ENCODE measurements at places on chromosomes 16 and 17.

DNA sequence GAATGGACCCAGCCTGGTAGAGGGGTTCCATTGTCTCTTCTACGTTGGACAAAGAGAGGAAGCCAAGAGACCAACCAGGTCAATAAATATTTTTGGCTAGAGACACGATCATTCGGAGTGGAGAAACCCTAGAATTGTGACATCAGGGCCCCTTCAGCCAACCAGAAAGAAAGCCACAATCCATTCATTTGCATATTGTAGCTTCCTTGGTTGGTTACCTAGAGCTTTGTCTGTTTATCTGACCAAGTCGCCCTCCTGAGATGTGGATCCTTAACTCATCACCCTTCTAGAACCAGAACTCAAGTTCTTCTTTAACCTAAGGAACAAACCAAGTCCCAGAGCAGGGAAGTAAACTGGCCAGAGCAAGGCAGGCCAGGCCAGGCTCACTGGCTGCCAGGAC lies at the start of gene CCDC182:
Gene CCDC182 (minus strand): TSS at position 58 of the 400 bp plus-strand sequence. CDS start 27 bp downstream, at position 31.
- DNase-seq, result no peak

- DNase-seq, result no peak
These were observed 17.5 kb downstream of the SLFN12L start for GRCh38 chr17:35519906-35520442.

DNA sequence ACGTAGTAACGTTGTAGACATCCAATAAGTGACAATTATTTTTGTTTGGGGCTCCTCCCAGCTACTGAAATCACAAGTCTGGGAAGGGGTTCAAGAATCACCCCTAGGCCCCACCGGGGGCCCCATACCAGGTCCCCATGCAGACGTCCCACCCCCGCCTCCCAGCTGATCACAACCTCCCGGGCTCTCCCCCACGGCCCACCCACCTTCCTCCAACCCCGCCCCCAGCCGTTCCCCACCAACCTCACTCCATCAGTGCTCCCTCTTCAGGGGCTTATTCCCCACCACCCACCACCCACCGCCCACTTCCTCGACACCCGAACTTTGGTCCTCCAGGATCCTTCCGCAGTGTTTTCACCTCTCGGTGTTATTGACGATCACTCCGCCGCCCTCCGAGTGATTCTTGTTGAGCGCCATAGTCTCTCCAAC lies 240 bp downstream of the WBP2 start:
- no peak for DNase-seq

- peak; percentile 95 for DNase-seq
These were observed 7.2 kb downstream of the SRCIN1 start for GRCh38 chr17:38598536-38598935.

- no peak for DNase-seq
These were observed 9.8 kb downstream of the ASPA start for GRCh38 chr17:3485481-3486068.

GRCh38 chr16:8718851-8719680 lies 44.6 kb downstream of the ABAT start:
- no peak for DNase-seq

GRCh38 chr17:80025796-80026195 lies 9.9 kb downstream of the TBC1D16 start:
- DNase-seq, result no peak

- no peak for DNase-seq
These were observed 9.4 kb downstream of the CRYBA1 start for GRCh38 chr17:29255926-29256522.

GRCh38 chr16:27346819-27347218 lies 33.0 kb downstream of the IL4R start:
- no peak for DNase-seq

DNA sequence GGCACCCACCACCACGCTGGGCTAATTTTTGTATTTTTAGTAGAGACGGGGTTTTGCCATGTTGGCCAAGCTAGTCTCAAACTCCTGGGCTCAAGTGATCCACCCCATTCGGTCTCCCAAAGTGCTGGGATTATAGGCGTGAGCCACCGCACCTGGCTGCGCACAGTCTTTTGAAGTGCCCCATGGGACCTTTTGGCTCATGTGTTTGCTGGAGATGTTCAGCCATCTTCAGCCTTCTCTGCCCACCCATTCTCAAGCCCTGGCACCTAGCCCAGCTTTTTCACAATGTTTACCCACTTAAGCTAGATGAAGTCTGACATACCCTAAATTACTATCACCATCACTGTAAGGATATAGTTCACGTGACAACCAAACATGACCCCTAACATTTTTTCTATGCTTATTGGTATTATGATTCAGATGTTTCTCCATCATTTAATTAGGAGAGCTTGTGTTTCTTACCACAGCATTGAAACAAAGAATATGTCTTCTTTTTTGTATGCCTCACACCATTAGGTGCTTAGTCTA lies 32.3 kb downstream of the PECAM1 start:
- peak; percentile 42 for DNase-seq

- DNase-seq, result no peak
These were observed 108.3 kb downstream of the RBFOX1 start for GRCh38 chr16:7440886-7441400.

DNA sequence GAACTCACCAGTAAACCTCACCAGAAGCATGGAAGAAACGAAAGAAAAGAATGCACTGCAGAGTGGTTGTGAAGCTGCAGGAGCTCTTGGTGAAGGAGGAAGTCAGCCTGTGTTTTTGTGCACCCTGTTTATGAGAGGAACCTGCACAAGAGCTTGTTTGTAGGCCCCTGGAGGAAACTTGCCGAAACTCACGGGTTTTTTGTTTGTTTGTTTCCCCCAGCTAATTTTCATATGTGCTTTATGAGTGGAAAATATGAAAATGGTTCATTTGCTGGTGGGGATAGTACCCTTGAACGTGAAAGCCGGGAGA lies 222.7 kb downstream of the C16orf95 start:
- no peak for DNase-seq

GRCh38 chr17:57040571-57040970 lies 44.5 kb upstream of the AKAP1 start:
- no peak for DNase-seq

- DNase-seq, result no peak
These were observed 19.3 kb upstream of the ASGR2 start for GRCh38 chr17:7133916-7134315.

- no peak for DNase-seq
These were observed 110.7 kb upstream of the SDK2 start for GRCh38 chr17:73754886-73755400.

DNA sequence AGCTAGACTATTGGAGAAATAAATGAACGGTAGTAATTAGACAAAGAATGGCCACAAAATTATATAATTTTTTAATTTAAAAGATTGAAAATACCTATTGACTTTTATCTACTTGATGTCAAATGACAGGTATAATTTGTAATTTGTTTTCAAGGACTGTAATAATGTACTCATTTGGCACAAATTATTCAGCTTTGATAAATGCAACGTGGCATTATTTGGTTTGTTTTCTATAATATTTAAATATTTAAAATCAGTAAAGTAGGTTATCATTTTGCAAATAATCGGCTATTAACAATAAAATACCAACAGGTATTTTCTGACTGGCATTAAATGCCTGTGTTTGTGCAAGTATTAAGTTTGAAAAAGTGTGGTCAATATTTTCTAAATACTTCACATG lies 60.6 kb downstream of the CDH11 start:
- DNase-seq, result no peak

DNA sequence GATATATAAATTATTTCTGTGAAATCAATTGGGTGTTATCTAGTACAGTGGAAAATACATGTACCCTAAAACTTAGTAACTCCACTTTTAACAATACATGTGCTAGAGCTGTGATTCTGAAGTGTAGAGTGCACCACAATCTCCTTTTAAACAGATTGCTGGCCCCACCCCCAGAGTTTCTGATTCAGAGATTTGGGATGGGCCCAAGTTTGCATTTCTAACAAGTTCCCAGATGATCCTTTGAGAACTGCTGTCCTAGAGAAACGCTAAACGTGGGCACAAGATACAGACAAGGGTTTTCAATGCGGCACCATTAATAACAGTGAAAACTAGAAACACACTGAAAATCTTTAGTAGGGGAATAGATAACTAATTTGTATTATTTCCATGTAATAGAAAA lies 49.2 kb downstream of the NXPH3 start:
- no peak for DNase-seq

DNA sequence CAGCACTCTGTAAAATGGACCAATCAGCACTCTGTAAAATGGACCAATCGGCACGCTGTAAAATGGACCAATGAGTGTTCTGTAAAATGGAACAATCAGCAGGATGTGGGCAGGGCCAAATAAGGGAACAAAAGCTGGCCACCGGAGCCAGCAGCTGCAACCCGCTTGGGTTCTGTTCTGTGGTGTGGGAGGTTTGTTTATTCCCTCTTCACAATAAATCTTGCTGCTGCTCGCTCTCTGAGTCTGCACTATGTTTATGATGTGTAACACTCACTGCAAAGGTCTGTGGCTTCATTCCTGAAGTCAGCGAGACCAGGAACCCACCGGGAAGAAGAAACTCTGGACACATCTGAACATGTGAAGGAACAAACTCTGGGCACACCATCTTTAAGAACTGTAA lies 20.5 kb downstream of the TMEM100 start:
- DNase-seq, result no peak

- DNase-seq, result no peak
These were observed 9.2 kb upstream of the PRR29 start for GRCh38 chr17:63988741-63989621.

DNA sequence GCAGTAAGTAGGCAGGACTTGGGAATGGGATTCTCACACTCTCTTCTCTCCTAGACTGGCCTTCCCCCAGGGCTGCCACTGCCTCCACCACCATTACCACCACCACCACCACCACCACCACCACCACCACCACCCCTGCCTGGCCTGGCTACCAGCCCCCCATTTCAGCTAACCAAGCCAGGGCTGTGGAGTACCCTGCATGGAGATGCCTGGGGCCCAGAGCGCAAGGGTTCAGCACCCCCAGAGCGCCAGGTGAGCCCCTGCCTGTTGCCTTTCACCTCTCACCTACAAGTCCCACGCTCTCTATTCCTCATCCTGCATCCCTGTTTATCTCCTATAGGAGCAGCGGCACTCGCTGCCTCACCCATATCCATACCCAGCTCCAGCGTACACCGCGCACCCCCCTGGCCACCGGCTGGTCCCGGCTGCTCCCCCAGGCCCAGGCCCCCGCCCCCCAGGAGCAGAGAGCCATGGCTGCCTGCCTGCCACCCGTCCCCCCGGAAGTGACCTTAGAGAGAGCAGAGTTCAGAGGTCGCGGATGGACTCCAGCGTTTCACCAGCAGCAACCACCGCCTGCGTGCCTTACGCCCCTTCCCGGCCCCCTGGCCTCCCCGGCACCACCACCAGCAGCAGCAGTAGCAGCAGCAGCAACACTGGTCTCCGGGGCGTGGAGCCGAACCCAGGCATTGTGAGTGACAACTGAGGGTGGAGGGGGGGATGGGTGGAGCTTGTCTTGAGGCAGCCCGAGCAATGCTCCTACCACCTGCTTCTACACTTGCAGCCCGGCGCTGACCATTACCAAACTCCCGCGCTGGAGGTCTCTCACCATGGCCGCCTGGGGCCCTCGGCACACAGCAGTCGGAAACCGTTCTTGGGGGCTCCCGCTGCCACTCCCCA lies 7.9 kb upstream of the TMEM88 start:
- no peak for DNase-seq

DNA sequence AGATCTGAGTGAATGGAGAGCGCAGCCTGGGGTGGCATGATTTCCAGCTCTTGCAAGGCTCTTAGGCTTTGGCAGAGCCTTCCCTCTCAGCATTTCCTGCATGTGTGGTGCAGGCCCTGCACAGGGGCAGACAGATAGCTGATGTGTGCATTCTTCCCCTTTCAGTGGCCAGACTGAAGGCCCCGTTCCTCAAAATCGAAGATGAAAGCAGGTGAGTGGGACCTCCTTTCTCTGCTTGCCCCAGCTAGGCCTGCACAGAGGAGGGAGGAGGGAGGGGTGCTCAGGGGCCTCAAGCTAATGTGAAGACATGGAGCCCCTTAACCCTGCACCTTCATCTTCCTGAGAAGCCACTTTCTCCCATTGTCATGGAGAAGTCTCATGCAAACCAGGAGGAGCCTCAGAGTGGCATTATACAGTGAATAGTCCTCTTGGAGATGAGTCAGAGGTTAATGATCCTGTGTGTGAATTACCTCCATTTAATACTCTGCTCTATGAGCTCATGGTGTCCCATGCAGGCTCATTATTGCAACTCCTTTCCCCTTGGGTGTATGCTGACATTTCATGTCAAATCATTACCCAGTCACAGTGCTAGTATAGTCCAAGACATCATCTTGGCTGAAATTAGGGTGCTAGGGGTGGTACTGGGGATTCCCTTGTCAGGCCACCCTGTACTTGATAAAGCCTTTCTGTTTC lies 20.4 kb upstream of the ADAM11 start:
- no peak for DNase-seq
